CD8-positive, alpha-beta memory T cell (primary cell): ENCODE measurements at places on chromosomes 6 and 20. TPM values are rescaled to one million over a fixed set of nuclear protein-coding genes. Genes with fewer than 3 reads are reported as not detected.
A peak's percentile ranks its signal among the peaks of the same experiment; 100 is the strongest.

DNA sequence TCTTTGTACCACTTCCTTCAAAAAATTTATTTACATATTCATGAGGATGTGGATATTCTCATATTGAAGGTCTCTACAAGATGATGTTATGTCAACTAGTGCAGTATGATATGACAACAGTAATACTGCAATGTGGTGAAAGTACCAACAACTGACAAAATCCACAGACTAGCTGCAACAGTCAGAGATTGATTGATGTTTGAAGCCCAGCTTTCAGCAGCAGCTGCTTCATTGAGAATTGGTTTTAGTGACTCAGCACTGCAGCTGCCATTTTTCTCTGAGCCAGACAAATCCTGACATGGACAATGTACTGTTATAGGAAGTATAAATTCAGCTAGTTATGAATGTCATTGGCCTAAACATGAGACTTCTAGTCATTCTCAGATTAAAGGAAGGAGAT lies 53.8 kb downstream of the PKIB start:
- H3K4me1 ChIP-seq: no peaks in the 10 kb centered on the region
- DNase-seq: no peak
- no peaks in the 10 kb centered on the region for H3K36me3 ChIP-seq
- H3K4me3 ChIP-seq: no peak overlapping the region
- no peaks in the 10 kb centered on the region for H3K27me3 ChIP-seq

DNA sequence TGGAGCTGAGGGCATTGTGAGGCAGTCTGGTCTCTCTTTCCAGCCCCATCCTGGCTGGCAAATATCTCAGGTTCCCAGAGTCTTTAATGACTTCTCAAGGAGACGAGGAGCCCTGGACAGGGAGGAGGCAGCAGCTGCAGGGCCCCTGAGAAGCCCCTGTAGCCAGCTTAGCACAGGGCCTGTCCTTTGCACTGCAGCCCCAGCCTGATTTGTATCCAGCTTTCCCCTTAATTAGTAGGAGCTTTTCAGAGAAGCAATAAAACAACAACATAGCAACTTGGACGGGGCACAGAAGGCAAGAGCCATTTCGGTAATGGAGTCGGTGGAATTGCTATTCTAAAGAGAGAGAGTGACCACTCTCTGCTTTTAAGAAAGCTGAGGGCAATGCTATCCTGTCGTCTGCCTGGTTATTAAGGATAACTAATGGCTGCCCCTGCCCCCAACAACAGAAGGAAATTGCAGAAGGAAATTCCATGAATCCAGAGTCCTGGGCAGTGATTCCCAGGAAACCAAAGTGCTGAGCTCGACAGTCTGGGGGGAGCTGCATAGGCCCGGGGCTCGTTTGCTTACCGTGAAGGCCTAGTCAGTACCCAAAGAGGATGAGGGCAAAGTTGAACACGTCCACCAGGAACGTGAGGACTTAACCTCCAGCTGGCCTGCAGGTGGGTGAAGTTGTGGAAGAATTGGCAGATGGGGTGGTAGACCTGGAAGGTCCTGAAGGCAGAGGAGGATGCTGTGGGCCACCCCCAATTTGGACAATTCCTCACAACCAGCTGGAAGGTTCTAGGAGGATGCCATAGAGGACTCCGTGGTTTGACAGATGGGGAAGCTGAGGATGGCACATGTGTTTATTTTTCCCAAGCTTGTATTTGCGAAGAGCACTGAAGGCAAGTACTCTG lies 50.3 kb downstream of the NPEPL1 start:
- H3K27ac ChIP-seq: no peak overlapping the region
- H3K4me3 ChIP-seq: no peak overlapping the region
- DNase-seq: no peak
- no peaks in the 10 kb centered on the region for H3K27me3 ChIP-seq

CEP162 gene
- total RNA-seq: 5.5 TPM

DNA sequence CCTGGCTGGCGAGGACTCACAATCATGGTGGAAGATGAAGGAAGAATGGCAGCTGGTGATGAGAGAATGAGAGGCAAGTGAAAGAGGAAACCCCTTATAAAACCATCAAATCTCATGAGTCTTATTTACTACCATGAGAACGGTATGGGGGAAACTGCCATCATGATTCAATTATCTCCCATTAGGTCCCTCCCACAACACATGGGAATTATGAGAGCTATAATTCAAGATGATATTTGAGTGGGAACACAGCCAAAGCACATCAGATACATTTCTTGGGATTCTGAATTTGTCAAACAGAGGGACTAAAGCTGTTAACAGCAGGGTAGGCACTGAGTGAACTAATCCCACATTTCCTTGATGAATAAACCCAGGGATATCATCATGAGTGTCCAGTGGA lies 116.2 kb upstream of the PLCB4 start:
- no peak overlapping the region for H3K4me3 ChIP-seq
- DNase-seq: no peak
- no peak overlapping the region for H3K27ac ChIP-seq

RNASET2 gene
- 22.3 TPM for total RNA-seq

DNA sequence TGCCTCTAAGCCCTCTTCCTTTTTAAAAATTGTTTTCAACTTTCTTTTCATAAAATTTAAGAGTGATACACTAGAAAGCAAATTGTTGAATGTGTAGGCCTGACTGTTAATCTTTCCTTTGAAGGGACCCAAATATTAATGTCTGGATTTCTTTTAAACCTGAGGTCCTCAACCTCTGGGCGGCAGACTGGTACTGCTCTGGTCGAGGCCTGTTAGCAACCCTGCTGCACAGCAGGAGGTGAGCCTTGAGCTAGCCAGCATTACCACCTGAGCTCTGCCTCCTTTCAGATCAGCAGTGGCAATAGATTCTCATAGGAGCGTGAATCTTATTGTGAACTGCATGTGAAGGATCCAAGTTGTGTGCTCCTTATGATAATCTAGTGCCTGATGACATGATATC lies 191.2 kb downstream of the MANEA start:
- H3K27ac ChIP-seq: no peak overlapping the region
- H3K36me3 ChIP-seq: no peaks in the 10 kb centered on the region
- H3K4me1 ChIP-seq: no peaks in the 10 kb centered on the region
- DNase-seq: no peak

DNA sequence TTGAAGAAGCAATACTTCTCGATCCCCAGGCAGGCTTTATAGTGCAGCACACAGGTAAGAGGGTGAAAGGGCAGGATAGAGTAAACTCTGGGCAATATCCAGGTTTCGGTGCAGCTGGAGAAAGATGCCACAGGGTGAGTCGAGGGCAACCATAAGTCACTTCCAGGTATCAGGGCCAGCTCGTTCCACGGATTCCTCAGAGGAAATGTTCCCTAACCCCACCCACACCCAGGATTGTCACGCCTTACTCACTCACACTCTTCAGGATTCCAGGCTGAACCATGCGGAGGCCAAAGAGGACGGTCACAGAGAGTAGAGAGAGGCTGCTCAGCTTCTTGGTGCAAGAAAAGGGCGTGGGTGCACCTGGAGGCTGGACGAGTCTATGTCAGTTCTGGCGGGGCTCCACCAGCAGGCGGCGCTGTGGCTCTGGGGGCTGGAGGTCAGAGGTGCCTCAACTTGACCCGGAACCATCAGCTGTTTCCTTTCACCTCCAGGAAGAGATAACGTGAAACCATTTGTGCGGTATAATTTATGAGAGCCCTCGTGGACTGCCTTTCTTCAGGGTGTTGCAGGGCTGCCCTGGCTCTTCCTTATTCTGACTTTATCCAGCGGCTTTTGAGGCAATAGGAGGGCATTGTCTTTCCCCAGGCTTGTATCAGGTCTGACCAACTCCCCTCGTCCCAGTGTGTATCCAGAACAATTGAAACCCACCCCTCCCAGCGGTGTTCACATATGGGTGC lies 14.5 kb upstream of the WFDC12 start:
- no peak overlapping the region for H3K4me3 ChIP-seq
- no peaks in the 10 kb centered on the region for H3K36me3 ChIP-seq
- no peaks in the 10 kb centered on the region for H3K27me3 ChIP-seq
- peak; percentile 21 for DNase-seq
- H3K27ac ChIP-seq: no peak overlapping the region

IMPG1 gene
- not detected for total RNA-seq
